Nucleus accumbens (tissue), 56 donors: ENCODE measurements at places on chromosomes 5 and 9.

DNA sequence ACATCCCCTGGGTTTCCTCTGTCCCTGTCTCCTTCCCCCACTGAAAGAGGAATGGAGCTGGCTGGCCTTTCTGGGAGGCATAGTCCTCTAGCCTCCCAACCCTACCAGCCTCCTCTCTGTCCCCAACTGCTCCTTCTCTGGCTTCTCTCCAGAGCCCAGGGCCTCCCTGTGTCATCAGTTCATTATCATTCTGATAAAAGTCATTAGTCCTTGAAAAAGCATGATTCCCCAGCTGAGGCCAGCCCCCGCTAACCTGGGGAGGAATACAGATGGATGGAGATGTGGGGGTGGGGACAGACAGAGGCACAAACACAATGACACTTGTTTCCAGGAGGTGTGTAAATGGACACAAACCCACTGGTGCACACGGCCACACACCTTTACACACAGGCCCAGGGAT, 73.6 kb upstream of the HSPA9 start:
- no peak for DNase-seq

- DNase-seq, result no peak
Measured at GRCh38 chr9:131478421-131478868, 24.3 kb upstream of the POMT1 start.

DNA sequence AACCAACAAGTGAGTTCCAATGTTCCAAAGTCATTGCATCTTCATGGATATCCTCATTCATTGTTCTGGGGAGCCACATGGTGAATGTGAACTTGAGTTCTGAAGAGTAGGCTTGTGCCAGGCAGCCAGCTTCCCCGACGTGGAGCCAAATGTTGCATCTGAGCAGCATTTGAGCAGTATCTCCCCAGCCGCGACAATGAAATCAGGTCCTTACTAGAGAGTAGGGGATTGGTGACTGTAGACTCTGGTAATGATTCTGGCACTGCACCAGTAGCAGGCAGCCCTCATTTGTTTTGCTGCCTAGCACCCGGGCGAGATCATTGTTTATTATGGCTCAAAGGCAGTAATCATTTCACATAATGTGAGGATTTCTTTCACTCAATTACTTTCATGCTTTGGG, 451.4 kb upstream of the C9orf72 start:
- no peak for DNase-seq

- no peak for DNase-seq
Measured at GRCh38 chr5:170269579-170269978, 28.0 kb downstream of the LCP2 start.

- DNase-seq, result no peak
Measured at GRCh38 chr5:110371725-110372041, 354.8 kb downstream of the TMEM232 start.

GRCh38 chr5:100584069-100584468, 48.9 kb downstream of the FAM174A start:
- no peak for DNase-seq

DNA sequence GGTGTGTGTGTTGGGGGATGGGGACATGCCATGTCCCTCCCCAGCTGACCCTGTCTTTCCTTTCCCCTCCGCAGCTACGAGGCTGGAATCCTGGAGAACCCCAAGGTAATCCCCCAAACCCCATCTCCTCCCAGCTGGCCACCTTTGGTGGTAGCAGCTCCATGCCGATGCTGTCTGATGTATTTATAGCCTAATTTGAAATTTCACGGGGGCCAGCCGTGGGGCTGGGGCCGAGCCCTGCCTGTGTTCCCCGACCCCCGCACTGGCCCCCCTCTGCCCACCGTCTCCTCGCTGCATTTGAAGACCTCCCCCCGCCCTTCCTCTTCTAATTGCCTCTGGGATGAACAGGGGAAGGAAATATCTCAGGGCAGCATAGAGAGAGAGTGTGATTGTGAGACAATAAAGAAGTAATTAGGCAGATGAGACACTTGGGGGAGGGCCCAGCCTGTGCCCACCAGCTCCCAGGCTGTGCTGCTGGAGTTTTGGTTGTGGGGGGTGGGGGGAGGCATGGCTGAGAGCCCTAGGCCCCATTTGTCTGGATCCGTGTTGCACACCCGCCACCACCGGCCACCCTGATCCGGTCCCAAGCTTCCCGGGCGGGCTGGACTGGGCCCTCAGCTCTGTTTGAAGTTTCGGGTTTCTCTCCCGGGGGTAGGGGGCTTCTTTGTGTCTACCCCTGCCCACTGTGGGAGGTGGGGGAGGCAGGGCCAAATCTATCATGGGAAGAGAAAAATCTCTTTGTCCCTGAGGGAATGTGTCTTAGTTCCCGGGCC, 26.8 kb downstream of the ASS1 start:
- no peak for DNase-seq

GRCh38 chr9:137186385-137186784, 2.0 kb downstream of the ANAPC2 start:
- no peak for DNase-seq

DNA sequence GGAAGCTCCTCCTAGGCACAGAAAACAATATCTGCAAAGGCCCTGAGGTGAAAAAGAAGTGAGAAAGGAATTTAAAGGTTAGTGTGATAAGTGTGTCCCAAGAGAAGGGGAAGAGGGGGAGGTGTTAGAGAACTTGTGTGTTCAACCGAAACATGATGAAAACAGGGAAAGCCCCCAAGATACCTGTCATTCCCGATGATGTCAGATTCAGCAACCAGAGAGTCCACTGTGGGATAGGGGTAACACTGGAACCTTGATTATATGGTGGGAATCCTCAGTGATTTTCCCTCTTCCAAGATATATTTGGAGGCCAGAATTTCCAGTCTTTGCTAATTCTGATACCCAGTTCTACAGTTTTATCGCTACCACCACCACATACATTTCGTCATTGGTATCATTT, 15.5 kb upstream of the BNC2 start:
- DNase-seq, result no peak

GRCh38 chr5:1772634-1773033, 27.0 kb downstream of the MRPL36 start:
- no peak for DNase-seq

- no peak for DNase-seq
Measured at GRCh38 chr5:79802406-79802805, 112.8 kb downstream of the CMYA5 start.

GRCh38 chr9:129624168-129624759, 1.7 kb upstream of the NTMT1 start:
- DNase-seq, result no peak

DNA sequence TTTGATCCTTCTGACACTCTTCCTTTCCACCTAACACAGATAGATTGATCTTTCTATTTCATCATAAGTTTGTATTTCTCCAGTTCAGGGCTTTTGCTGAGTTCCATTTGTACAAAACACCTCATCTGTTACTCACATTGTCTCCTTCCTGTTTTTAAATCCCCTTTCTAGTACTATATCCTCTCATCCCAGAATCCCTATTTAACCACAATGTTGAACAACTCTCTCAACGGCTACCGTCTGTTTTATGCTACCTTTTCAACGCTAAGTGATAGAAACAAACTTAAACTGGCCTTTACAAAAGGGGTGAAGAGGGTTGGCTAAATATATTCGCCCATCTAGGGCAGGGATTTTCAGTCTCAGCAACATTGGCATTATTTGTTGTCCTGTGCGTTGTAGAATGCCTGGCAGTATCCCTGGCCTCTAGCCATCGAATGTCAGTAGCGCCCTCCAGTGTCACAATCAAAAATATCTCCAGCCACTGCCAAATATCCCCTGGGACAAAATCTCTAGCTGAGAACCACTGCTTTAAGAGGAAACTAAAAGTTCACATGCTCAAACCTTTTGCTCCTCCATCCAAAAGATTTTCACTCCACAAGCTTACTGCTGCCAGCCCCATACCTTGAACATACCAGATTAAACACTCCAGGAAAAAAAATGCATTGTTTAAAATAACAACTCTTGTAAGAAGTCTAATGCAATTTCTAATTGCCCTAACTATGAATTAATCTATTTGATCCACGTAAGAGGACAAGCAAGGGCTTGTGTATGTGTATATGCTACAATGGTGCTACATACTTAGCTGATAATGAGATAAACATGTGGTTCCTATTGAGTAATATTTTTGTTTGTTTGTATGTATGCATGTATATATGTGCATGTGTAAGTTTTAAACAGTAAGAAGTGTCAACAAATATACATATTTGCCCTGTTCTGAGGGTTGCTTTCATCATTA, 344.0 kb downstream of the PTPRD start:
- DNase-seq, result no peak

DNA sequence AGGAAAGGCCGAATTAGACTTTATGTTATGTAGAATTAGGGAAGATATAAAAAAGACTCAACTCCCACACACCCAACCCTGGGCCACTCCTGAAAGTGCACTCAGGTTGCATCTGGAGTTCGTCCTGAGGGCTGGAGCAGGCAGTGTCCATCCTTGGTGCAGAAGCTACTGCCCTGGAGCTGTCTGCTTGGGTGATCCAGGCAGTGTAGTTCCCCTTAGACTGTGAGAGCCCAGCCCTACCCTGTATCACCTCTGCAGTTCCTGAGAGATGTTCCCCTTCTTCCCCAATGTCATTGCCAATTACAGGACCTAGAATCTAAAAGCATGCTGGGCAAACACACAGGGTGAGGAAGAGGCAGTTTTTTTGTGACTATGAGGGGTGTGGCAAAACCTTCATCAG, 368.3 kb upstream of the ST8SIA4 start:
- DNase-seq, result no peak

DNA sequence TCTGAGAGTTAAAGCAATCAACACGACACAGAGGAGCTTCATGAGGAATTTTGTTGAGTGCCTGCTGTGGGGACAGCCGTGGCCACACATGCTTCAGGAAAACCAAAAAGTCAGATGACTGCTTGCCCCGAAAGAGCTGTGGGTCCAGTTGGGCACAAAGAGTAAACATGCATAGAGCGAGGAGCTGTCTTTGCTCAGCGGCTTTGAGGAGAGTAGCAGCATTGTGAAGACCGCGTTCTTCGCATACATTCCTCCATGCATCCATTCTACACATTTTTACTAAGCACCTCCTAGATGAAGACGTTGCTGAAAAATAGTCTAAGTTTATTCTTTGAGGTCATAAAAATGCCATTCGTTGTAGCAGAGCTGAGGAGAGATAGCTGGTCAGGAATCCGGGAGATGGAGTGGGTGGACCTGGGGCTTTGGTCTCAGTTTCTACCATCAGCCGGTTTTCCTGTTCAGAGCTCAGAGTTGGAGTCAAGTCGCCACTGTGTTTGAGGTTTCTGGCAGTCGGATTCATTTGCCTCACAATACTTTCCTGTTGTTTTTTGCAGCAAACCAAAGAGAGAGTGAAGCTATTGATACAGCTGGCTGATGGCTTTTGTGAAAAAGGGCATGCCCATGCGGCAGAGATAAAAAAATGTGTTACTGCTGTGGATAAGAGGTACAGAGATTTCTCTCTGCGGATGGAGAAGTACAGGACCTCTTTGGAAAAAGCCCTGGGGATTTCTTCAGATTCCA, 194.5 kb upstream of the OTULINL start:
- no peak for DNase-seq

DNA sequence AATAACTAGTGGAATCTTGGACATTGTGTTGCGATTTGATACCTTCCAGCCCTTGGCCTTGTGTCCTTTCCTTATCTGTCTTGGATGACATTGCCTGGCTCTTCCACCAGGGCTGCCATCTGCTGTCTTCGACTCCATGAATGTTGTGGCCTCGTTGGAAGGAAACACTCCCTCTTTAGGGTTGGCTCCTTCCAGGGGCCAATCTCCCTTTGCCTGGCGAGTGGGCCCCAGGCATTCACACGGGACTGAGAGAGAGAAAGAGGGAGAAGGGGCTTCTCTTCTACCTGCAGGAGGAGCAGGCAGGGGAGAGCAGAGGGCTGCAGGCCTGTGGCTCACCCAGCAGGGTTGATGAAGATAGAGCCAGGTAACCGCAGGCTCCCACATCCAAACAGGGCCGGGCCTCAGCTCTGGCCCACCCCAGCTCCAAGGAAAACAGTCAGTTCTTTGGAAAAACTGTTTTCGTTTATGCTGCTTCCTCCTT, 31.3 kb downstream of the FGF1 start:
- DNase-seq, result no peak

DNA sequence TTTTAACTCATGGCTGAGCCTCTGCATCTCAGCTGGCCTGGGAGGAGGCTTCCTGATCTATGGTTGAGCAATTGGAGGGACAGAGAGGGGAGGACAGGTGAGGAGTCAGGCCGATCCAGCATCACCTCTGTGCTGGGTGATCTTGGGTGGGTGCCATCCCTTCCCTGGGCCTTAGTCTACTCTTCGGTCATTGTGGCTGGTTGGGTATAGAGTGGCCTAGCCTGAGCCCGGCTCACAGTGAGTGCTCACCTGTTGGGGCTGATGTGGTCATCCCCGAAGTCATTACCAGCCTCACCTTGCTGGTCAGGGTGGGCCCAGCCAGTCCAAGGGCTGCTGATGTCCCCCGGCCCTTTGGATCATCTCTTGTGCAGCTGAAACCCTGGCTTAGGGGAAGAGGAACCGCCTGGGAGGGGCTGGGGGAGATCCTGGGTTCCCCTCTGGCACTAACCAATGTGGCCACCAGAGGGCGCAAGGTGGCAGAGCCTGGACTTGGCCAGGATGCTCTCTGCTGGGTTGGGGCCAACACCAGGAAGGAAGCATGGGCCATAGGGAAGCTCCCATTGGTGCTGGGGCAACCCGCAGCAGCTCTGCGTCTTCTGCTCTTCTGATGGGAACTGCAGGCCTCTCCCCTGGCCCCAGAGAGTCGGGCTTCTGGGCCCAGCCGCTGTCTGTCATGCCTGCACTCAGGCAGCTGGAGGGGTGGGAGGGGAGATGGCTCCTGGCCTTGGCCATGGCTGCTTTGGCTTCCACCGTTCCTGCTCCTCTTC, 17.3 kb upstream of the ODF2 start:
- peak; percentile 10 for DNase-seq

- DNase-seq, result no peak
Measured at GRCh38 chr5:197892-198489, 6.7 kb downstream of the LRRC14B start.

GRCh38 chr9:121271368-121272341, 3.7 kb downstream of the GSN start:
- no peak for DNase-seq

DNA sequence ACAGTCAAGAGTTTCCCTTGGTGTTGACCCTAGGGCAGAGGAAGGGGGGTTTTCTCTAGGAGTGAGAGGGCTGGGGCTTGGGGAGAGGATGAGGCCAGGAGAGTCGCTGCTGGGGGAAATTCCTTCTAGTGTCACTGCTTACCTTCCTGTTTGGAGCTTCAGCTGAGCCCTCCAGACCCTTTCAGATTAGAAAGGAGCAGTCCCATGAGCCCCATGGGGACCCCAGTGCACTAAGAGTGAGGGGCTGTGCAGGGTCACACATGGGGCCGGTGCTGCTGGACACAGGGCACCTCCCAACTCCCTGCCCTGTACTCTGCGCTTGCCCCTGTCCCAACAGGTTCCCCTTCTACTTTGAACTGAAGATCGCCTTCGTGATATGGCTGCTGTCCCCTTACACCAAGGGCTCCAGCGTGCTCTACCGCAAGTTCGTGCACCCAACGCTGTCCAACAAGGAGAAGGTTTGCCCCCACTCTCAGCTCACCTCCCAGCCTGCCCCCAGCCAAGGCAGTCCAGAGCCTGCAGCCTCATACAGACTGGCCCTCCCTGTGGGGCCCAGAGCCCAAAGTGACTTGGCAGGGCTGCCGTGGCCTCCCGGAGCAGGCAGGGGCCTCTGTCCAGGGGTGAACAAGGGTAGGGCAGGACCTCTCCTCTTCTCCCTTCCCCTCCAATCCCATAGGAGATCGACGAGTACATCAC, 5.4 kb downstream of the REEP2 start:
- no peak for DNase-seq

GRCh38 chr9:76516350-76516749, 57.4 kb downstream of the GCNT1 start:
- no peak for DNase-seq

- peak; percentile 52 for DNase-seq
Measured at GRCh38 chr9:85212887-85213286, 528.9 kb downstream of the AGTPBP1 start.
